Stimulated activated CD8-positive, alpha-beta memory T cell treated with anti-CD3 and anti-CD28 coated beads, Interleukin-2, amount 100 ng/mL, for 1 hour (primary cell): ENCODE measurements at places on chromosomes 2 and 18.

- DNase-seq: no peak
These were observed 33.2 kb upstream of the RMND5A start for GRCh38 chr2:86686905-86687304.

DNA sequence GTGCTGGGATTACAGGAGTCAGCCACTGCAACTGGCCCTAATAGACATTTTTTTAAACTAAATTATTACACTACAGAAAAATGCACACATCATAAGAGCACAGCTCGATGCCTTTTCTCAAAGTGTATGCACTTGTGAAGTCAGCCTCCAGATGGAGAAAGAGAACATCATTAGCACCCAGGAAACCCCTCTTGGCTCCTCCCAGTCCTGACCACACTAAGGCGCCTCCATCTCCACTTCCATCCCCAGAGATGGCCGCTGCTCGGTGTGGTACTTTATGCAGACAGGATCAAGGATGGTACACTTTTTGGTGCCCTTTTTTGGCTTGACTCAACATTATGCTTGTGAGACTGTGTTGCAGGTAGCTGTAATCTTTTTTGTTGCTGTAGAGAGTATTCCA, 34.8 kb downstream of the RRM2 start:
- no peak for DNase-seq

DNA sequence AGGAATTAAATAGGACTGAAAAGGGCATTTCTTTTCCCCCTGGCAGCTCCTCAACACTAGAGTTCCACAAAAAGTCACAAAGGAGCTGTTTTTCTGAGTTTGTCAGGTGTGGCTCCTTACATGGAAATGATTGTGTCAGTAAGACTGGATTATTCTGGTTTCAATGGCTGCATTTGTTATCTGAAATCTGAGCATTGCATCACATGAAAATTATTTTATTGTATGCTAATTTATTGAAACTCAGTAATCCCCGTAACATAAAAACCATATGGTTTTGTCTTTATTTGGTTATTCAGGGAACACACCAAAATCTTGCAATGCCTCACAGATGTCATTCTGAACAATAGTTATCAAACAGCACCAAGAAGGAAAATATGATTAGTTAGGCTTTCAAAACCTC, 439.7 kb upstream of the TNP1 start:
- no peak for DNase-seq

DNA sequence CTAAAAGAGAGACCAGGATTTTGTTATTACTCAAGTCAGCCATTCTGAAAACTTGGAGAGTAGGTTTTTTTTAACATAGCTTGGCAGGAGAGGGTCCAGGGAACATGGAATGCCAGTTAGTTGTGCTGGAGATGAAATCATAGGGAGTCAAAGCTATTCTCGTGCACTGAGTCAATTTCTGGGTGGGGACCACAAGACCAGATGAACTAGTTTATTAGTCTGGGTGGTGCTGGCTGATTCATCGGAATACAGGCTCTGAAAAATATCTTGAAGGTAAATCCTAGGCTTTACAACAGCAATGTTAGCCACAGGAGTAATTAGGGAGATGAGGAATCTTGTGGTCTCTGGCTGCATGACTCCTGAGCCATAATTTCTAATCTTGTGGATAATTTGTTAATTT, 921.4 kb downstream of the TRIB2 start:
- no peak for DNase-seq

- DNase-seq: no peak
These were observed 443.9 kb upstream of the FSHR start for GRCh38 chr2:49598231-49598630.

- DNase-seq: no peak
These were observed 180.2 kb downstream of the LTBP1 start for GRCh38 chr2:33126958-33127357.

- DNase-seq: peak; percentile 41
These were observed 42.6 kb upstream of the EDAR start for GRCh38 chr2:109031476-109032228.

DNA sequence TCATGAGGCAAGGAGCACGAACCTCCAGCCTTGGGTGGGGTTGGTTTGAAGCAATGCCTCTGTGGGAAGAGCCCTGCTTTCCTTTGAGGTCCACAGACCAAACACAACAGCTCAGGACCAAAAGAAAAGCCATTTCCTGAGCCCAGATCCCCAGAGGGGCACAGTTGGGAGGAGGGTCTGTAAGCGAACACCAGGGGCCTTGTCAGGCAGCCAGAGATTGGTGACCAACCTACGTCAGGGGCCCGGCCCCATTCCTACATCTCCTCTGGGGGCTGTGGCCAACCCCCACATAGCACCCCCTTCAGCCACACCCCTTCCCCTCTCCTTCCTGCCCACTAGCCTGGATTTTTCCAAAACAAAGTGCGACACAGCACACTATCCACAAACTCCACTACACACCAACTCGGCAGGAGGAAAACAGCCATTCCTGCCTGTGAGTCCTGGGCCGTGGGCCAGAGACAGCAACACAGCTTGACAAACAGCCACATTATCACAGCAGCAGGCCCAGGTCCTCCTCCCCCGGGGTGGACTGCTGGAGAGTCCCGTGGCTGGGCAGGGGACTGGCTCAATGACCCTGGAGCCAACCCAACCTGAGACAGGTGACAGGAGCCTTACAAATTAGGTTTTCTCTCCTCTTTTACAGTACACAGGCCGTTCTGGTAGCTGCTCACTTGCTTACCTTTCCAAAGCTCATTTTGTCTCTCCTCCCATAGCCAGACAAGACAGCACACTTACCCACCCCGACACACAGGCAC, 98.8 kb downstream of the TNS1 start:
- DNase-seq: no peak

DNA sequence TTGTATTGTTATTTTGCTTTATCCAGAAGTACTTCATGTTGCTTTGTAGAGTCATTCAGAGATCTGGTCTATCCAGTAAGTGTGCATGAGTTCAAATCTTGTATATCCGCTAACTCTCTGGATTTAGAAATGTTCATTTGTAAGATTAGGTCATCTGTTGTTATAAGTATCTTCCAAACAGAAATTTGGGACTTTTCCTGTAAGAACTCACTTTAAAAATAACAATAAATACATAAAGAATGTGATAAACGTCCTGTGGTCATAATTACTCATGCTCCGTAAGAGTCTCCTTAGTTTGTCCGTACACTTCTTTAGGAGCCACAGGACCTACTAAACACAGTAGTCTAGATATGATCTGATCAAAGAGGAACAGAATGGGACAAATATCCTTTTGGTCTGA, 699.9 kb upstream of the SLC8A1 start:
- DNase-seq: no peak

DNA sequence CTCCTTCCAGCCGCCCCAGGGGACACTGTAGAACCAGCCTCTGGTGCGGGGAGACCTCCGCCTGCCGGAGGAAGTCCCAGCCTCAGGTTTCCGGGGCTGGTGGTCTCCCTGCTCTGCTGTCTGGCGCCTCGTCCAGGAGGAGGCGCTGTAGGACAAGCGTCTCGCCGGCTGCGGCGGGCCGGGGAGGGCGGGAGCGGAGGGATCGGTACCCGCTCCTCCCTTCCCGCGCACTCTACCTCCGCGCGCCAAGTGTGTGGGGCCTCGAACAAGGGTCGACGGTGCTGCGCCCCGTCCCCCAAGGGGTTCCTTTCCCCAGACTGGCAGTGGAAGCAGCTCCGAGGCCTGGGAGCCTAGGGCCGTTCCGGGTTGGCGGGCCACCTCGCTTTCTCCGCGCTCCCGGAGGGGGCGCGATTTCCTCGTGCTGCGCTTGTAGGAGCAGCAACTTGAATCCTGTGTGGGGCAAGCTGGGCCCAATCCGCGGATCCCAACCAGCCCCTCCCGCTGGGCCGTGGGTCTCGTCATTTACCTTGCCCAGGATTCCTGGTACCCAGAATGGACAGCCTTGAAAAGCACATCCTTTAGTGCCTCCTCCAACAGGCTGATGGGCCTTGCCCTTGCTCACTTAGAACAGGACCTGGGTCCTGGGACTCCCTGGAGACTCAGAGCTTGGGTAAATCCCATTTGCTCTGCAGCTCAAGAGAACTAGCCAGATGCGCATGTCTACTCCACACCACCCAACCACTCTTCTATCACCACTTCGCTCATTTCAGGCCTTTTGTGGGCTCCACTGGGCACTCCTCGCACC, 10.6 kb upstream of the HOXD4 start:
- peak; percentile 42 for DNase-seq

DNA sequence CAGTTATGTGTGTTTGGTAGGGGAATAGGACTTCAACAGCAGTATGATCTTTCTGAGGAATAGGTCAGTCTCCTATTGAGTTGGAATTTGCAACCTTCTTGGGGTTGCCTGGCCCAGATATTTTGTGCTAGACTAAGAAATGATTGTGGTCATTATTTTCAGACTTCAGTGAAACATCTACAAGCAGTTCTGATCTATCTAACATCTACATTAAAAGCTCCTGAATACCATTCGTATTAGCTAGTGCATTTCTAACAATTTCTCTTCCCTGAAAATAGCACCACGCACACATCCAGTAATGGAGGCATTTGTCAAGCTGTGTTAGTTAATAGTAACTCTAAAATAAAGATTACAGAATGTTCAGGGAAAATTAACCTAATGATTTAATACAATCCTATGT, 179.3 kb downstream of the FIGN start:
- DNase-seq: no peak

- no peak for DNase-seq
These were observed 17.6 kb upstream of the CD28 start for GRCh38 chr2:203688798-203689197.

DNA sequence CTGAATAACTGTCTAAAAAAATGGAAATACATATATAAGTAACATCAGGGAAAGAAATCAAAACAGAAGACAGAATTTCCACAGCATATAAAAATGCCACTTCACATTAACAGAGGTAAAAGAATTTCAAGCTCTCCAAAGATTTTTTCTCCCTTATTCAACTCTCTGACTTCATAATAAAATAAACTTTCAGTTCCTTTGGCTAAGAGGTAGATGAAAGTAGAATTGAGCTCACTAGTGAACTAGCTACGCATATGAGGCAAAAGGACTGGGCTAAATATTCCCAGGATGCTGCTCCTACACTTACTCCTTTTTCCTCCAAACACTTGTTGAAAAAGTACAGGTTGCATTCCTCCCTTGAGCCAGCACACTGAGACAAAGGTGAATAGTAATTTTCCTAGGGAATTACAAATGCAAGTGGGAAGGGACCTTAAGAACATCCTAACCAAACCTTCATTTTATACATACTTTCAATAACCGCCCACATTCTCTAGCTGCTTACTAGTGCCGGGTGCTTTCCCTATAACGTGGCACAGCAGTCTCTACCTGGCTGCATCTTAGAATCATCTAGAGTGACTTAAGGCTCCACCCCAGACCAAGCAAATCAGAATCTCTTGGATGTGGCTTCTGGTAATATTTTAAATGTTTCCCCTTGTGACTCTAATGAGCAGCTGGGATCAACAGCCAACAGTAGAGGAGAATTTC, 136.6 kb downstream of the MTCL1 start:
- DNase-seq: no peak

- DNase-seq: no peak
These were observed 21.5 kb downstream of the IWS1 start for GRCh38 chr2:127504552-127505430.

DNA sequence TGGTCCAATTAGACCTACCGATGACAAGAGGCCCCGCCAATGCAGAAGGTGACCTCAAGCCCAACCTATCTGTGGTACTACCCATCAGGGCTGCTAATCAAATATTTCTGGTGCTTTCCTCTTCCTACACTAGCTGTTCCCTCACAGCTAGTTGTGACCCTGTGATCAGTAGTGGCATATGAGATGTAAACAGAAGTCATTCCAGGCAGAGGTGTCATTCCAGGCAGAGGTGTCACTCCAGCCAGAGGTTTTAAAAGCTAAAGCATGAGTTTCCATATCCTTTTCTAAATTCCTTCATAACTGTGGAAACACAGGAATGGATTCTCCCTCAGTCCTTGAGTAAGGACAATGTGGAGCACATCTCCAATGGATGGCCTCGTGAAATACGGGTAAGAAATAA, 110.9 kb upstream of the DNAJC10 start:
- no peak for DNase-seq

DNA sequence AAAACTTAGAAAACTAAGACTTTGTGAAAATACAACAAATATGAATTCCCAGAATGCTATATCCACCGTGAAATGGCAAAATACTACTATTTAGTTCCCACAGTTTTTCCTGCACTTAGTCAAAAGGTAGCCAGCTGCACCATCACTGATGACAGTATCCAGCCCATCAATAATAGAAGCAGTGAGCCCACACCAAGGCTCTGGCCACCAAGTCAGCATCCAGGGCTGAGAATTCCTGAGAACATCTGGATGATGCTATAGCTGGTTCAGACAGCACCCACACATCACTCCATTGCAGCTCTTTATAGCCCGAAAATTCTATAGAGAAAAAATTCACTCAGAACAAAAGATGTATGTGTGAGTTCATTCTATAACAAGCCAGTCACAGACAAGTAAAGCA, 159.1 kb upstream of the SPATS2L start:
- DNase-seq: no peak

DNA sequence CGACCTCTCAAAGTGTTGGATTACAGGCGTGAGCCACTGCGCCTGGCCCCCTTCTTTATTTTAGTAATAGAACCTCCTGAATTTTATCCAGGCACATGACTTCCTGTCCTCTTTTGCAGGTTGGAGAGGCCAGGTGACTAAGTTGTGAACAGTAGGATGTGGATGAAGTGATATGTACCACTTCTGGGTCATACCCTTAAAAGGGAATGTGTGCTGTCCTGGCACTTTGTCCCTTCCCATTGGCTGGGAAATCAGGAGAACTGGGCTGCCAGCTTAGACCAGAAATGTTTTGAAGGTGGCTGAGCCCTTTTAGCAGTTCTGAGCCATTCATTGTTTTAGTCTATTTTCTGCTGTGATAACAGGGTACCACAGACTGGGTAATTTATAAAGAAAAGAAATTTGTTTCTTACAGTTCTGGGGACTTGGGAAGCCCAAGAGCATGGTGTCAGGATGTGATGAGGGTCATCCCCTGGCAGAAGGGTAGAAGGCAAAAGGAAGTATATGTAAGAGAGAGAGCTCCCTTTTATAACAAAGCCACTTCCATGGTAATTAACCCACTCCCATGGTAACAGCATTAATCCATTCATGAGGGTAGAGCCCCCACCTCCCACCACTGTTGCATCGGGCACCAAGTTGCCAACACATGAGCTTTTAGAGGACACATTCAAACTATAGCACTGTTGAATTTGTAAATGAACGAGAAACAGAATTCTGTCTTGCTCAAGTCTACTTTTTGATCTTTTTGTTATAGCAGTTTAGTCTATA, 79.1 kb downstream of the TTC27 start:
- no peak for DNase-seq

GRCh38 chr18:13461936-13462335, 243.4 kb downstream of the LDLRAD4 start:
- DNase-seq: no peak
